HT-29 (cell line): ENCODE measurements at places on chromosomes 3 and 15.

- DNase-seq, result no peak
These were observed 92.0 kb upstream of the CCDC54 start for GRCh38 chr3:107285197-107285596.

DNA sequence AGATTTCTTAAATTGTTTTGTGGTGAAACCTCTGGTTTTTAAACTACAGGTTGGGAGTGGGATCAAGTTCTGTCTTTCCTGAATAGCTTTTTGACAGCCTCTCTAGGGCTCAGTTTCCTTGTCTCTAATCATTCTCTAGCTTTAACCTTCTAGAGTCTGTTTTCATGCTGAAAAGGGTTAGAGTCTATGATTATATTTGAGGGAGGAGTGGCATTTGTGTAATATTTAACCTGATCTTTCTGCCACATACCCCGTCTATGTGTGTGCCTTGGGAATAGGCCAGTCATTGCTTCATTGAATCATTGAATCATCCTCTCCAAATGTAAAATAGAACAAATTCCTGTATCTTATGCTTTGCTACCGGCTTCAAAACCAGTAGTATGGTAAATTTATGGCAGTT, 204.9 kb downstream of the KLHL25 start:
- DNase-seq, result peak; percentile 64

DNA sequence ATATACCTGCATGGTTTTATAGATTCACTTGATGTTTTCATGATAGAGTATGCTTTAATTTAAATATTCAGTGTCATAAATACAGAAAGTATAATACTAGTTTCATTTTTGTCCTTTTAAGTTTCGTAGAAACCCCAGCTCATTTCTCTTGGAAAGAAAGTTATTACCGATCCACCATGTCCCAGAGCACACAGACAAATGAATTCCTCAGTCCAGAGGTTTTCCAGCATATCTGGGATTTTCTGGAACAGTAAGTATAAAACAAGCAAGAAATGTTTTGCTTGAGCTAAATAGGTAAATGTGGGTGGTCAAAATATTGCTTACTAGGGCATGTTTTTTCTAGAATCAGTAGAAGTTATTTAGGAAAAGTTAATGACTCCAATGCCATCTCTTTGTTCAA, 106.4 kb downstream of the TP63 start:
- no peak for DNase-seq

- no peak for DNase-seq
These were observed 239.4 kb upstream of the SOX14 start for GRCh38 chr3:137524751-137525150.

- DNase-seq, result peak; percentile 35
These were observed 104.5 kb downstream of the RARB start for GRCh38 chr3:25532431-25533162.

DNA sequence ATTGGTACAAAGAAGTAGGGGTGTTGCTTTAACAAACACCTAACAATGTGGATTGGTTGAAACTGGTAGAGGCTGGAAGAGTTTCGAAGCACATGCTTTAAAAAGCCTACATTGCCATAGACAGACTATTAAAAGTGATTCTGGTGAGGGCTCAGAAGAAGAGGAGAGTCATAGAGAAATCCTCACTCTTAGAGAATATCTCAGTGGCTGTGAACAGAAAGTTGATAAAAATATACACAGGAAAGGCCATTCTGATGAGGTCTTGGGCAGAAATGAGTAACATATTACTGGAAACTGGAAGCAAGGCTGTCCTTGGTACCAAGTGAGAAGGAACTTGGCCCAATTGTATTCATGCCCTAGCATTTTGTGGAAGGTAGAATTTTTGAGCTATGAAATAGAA, 173.7 kb upstream of the CRBN start:
- no peak for DNase-seq

DNA sequence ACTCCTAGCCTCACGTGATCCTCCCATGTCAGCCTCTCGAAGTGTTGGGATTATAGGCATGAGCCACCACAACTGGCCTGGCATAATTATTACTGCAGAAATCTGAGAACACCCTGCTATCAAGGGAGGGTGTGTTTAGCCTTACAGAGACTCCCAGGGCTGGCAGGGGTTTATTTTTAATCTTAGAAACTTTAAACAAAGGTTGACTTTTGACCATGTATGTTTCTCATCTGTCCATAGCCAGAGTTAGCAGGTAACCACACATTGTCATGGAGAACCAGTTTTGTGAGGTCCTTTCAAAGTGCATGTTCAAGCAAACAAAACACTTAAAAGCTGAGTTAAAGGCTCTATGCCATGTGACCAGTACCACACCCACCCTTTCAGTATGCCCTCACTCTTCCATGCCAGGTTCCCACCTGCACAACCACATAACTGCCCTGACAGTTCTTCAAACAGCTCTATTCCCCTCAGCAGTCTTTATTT, 11.1 kb downstream of the SIAH2 start:
- DNase-seq, result peak; percentile 59

DNA sequence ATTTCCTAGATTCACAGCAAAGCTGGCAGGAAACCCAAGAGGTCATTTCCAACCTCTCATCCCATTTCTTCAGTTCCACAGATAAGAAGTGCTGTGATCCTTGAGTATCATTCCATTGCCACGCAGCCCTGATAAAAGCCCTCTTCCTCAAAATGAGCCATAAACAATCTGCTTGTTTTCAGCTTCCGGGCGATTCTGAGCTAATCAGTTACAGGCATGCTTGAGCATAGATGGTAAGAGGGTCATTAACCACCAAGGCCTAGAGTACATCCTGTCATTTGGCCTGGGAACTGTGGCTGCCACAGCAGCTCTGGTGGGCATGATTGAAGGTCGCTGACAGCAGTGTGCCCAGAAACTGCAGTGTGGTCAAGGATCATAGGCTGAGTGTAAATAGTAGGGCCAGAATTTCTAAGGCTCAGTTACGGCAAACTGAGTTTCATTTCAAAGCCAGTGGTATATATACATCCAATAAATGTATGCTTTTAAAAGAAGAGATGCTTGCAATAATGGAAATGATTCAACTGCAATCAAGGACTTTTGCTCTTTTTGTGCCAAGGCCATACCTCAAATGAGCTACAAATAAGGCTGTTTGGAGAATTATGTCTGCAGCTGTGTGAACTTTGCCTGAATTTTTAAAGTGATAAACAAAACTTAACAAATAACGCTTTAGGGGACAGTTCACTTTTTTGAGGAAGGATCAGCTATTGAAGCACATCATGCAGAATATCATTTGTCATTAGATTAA, 47.3 kb downstream of the P3H2 start:
- DNase-seq, result no peak

DNA sequence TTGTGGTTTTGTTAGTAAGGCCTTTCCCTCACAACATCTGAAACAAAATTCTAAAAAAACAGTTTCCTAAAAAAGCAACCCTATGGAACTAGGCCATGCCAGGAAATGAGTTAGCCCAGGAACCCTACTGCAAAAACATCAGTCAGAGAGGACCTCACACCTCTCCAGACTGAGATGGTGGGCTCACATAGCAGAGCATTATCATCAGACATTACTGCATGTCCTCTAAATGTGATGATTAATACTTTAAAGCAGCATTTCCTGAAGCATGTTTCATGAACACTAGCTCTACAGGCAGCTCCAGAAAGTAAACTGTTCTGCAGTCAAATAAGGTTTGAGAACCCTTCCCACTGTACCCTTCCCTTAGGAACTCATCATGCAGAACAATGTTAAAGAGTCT, 232.3 kb upstream of the MRPL3 start:
- DNase-seq, result no peak

DNA sequence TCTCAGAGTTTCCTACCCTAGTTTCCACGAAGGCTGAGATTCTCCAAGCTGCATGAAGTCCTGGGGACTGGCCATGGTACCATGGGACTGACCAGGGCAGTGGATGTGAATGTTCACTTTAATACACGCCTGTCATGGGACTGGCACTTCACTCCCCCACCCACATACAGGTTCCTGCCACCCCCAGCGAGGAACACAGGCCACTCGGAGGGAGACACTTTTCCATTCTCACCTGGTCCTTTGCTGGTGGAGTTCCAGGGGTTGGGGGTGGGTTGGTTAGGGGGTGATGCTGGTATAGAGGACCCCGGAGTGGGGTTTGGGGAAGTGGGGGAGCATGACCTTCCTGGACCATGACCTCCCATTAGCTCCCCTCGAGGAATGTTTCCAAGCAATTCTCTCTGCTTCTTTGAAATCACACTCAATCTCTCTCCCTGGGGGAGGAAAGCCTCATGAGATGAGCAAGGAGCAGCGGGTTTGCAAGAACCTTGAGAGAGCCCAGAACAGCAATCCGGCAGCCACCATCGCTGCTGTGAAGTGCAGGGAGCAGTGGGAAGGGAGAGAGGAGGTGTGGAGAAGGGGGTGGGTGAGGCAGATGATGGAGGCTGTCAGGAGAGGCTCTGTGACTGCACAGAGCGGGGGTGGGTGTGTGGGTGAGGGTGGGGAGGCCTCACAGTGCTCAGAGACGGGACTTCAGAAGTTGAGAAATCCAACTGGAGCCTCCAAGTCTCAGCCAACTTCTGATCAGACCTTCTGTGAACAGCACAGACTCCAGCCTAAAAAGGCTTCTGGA, 69.7 kb downstream of the ADCY5 start:
- no peak for DNase-seq

DNA sequence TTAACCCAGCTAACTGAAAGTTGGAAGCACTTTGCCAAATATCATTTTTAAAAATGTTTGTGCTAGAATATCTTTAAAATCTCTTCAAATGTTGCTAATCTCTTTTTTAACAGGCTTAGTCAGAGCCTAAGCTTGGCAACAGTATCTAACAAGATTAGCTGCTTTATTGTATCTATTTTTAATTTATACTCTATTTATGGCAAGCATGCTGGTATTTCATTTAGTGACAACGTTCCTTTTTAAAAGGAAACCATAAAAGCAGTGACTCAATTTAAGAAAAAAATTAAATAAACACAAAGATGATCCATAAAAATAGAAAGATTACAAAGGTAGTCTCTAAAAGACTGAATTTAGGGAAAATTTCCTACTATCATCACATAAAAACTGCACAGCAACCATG, 40.5 kb downstream of the SLC12A6 start:
- DNase-seq, result no peak

DNA sequence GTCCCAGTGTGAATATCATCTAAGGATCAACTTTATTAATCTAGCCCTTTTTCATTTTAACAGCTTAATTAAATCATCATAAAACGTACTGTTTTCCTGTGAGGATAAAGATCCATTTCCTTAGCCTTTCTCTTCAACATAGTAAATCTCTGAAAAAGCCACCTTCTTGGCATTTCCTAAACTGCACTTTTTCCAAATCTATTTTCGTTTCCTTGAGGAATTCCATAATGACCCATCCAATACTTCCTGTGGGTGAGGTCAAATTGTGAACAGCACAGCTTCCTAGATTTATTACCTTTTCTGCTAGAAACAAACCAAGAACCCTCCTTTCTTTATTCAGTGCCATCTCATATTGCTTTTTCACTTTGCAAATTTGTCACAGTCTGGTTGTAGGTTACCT, 129.4 kb upstream of the CNTN4 start:
- no peak for DNase-seq

GRCh38 chr3:175741951-175742350, 882.8 kb downstream of the NAALADL2 start:
- DNase-seq, result no peak

GRCh38 chr3:113055201-113055600, 64.4 kb downstream of the GTPBP8 start:
- no peak for DNase-seq

DNA sequence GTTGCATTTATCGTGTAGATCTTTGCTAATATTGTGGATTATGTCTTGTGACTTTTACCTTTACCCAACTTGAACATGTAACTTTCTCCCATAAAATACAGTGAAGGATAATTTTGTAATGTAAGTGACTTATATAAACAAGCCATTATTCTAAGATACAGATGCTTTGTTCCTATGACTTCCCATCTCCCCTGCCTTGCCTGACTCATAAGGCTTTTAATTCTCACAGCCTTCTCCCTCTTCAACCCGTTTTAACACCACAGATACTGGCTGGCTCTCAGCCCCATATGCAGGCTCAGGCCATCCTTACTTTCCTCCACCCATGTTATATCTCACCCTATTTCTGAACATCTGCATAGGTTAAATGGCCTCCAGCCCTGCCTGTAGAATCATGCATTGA, 4.1 kb downstream of the CCNDBP1 start:
- DNase-seq, result no peak

DNA sequence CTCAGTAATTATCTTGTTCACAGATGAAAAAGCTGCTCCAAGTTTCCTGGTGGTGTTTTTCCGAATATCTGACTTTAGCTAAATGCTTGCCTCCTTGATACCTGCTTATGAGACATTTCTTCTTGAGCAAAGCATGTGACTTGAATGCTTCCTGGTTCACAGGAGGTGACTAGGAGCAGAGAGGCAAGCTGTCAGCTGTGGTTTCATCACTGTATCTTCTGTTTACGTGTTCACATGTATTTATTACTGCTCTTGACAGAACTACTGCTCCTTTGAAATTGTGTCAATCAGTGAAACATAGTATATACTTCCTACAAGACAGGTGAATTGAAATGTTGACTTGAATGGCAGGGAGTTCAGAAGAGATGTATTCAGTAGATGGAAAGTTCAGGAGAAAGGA, 8.9 kb upstream of the SPPL2A start:
- peak; percentile 45 for DNase-seq

GRCh38 chr3:45204136-45204535, 22.0 kb downstream of the TMEM158 start:
- no peak for DNase-seq
